ENCODE measurements at places on chromosomes 7 and 10. TPM values are rescaled to one million over a fixed set of nuclear protein-coding genes. Genes with fewer than 3 reads are reported as not detected.
A peak's percentile ranks its signal among the peaks of the same experiment; 100 is the strongest.

Gene CELF2
- polyA plus RNA-seq, result 202 TPM

Gene SLC13A4
- polyA plus RNA-seq, result not detected

Gene PLXDC2
- polyA plus RNA-seq, result not detected

Gene FAM25A
- not detected for polyA plus RNA-seq

Gene IQUB
- not detected for polyA plus RNA-seq

Gene TAC1
- polyA plus RNA-seq, result not detected

Gene ASIC3
- polyA plus RNA-seq, result not detected

DNA sequence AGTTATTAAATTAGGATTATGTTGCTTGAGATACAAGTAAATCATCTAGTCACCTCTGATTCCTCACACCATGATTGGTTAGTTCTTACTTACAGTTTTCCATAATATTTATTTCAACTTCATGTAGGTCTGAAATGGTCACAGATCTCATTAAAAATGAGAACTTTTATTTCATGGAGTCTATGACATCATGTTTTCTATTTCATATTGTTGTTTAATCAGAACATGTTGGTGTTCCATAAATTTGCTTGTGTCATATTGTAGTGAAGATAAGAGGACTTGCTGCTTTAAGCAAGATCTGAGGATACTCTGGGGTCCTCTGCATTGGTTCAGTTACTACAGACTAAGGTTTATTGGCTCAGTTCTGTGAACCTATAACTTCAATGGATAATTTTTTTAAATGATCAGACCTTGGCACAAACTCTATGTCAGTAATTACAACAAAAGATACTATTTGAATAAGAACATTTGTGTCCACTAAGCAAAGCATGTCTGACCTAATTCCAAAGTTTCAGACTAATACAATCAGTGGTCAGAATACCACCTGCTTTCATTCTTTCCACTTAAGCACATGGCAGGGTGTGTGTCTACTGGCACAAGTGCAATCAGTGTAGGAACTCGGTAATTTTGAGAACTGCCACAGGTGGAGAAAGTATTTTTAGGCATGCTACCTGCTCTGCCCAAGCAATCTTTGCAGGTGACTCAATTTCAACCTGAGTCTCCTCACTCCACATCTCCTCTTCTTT lies 68.5 kb downstream of the CCDC71L start:
- H3K27ac ChIP-seq, result no peak overlapping the region
- H3K4me1 ChIP-seq, result no peaks in the 10 kb centered on the region
- no peaks in the 10 kb centered on the region for H3K36me3 ChIP-seq
- no peak for DNase-seq
- no peak overlapping the region for H3K4me3 ChIP-seq
- no peaks in the 10 kb centered on the region for H3K27me3 ChIP-seq

DNA sequence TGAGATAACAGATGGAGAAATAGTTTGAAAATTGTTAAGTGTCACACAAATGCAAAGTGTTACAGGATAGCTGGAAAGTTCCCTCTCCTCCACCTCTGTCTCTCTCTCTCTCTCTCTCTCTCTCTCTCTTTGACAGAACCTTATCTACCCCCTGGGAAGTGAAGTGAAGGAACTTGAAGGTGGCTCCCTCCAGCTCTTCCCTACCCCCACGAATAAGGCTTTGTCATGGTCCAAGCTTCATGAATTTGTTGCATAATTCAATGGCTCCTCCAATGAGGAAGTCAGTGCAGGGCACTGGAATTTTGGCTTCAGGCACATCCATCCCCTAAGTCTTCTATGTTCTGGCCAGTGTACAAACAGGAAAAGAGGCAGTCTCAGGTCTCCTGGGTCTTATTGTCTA lies 66.4 kb downstream of the CDHR3 start:
- peaks cover 29% of the 10 kb centered on the region for H3K4me1 ChIP-seq
- H3K27ac ChIP-seq, result no peak overlapping the region
- H3K27me3 ChIP-seq, result no peaks in the 10 kb centered on the region
- no peak overlapping the region for H3K4me3 ChIP-seq
- no peak for DNase-seq

GRCh38 chr7:39659356-39660013 lies 36.1 kb downstream of the RALA start:
- DNase-seq, result no peak
- H3K27ac ChIP-seq, result no peak overlapping the region
- H3K4me1 ChIP-seq, result no peaks in the 10 kb centered on the region
- H3K4me3 ChIP-seq, result no peak overlapping the region
- H3K27me3 ChIP-seq, result no peaks in the 10 kb centered on the region

DNA sequence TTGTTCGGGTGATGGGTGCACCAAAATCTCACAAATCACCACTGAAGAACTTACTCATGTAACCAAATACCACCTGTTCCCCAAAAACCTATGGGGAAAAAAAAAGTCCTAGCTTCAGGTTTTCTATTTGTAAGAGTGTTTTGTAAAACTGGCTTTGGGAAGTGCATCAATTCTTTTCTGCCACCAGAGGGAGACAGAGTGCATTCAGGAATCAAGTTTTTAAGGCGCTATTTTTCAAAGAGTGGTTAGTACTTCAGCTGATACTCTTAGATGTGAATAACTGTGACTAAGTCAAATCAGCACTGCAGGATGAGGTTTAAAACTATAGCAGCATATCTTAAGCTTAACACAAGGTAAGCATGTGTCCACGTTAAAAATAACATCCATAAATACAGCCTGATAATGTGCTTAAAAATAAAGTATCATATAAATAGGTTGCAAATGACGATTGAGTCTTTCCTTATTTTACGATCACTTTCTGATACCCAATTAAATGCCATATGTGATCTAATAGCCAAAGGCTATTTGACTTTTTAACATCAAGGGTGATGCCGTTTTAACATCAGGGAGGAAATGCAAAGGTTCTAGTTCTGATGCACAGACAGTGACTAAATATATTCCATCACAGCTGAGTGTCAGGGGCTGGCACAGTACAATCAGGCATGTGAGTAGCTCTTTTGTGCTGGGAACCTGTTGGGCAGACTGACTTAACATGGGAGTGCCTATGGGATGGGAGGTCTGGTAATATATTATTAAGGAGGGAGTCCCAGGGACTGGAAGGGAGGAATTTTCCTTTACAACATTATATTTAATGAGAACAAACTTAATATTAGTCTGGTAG lies 10.6 kb upstream of the LYZL2 start:
- no peak overlapping the region for H3K4me3 ChIP-seq
- DNase-seq, result peak; percentile 36
- H3K4me1 ChIP-seq, result no peaks in the 10 kb centered on the region
- H3K36me3 ChIP-seq, result no peaks in the 10 kb centered on the region
- no peak overlapping the region for H3K27ac ChIP-seq

DNA sequence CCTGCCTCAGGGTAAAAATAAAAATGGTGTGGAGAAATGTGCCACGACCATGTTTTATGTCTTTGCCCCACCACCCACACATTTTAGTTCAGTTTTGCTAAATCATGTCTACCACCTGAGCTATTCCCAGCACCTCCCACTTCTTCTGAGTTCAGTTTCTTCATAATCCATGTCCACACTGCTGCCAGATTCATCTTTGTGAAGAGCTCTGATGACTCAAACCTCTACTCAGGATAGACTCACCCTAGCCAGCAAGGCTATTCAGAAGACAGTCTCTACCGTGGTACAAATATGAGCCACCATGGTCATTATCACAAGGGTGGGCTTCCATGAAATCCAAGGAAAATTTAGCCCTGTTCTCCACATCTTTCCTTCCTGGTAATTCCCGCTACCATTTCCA lies 231.1 kb upstream of the PRKCQ start:
- DNase-seq, result no peak
- no peak overlapping the region for H3K27ac ChIP-seq
- no peaks in the 10 kb centered on the region for H3K36me3 ChIP-seq
- no peak overlapping the region for H3K4me3 ChIP-seq
- H3K4me1 ChIP-seq, result no peaks in the 10 kb centered on the region
- no peaks in the 10 kb centered on the region for H3K27me3 ChIP-seq

- no peaks in the 10 kb centered on the region for H3K4me1 ChIP-seq
- H3K36me3 ChIP-seq, result peaks cover 31% of the 10 kb centered on the region
- H3K4me3 ChIP-seq, result no peak overlapping the region
- H3K27me3 ChIP-seq, result no peaks in the 10 kb centered on the region
Observed at GRCh38 chr10:28091913-28092312, 93.0 kb upstream of the ODAD2 start.

- peak; percentile 68 for DNase-seq
- H3K27me3 ChIP-seq, result no peaks in the 10 kb centered on the region
- H3K36me3 ChIP-seq, result peaks cover 21% of the 10 kb centered on the region
- no peak overlapping the region for H3K4me3 ChIP-seq
- H3K27ac ChIP-seq, result no peak overlapping the region
Observed at GRCh38 chr7:38222481-38223096, 44.5 kb downstream of the STARD3NL start.

DNA sequence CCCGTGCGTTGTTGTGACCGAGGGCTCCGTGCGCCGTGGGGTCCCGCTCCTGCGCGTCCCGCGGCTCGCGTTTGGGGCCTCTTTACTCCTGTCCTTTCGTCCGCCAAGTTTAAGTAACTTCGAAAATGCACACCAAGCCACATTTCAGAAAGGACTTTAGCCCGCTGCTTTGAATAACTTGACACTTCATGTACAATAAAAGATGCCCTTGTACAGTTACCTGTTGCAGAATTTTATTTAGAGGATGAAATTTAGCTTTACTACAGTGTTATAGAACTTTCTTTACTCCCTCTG lies 459 bp downstream of the SUGCT start:
- no peaks in the 10 kb centered on the region for H3K27me3 ChIP-seq
- H3K27ac ChIP-seq, result peak overlapping the region; percentile 92
- DNase-seq, result no peak
- H3K4me1 ChIP-seq, result peaks cover 31% of the 10 kb centered on the region
- no peaks in the 10 kb centered on the region for H3K36me3 ChIP-seq
- peak overlapping the region; percentile 100 for H3K4me3 ChIP-seq

DNA sequence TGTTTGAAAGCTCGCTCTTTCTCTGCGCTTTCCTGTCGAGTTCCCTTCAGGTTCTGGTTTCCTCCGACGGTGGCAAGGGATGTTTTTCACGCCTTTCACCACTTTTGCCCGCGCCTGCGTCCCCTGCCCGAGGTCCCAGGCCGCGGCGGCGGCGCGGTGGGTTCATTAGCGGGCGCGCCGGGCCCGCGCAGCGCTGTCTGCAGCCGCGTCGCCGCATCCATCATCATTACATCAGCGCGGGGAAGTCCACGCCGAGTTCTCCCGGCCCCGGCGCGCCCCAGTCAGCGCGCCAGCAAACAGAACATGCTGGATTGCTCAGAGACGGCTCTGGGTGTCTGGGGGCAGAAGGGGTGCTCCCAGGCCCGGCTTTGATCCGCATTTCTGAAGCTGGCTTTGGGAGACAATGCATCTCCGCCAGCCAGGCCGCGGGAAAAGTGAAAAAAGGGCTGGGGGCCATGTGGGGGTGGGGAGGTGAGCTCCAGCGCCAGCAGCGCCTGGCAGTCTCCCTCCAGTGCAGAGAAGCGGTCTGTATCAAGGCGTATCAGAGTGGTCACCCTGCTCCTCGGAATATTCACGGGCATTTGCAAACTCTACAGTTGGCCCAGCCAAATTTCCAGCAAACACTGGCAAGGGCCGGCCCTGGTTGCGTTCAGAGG lies 8.9 kb downstream of the GLI3 start:
- H3K36me3 ChIP-seq, result no peaks in the 10 kb centered on the region
- H3K4me1 ChIP-seq, result no peaks in the 10 kb centered on the region
- no peak for DNase-seq

GRCh38 chr7:157566631-157567006 lies 229.8 kb downstream of the DNAJB6 start:
- no peak for DNase-seq
- H3K27ac ChIP-seq, result no peak overlapping the region
- no peaks in the 10 kb centered on the region for H3K27me3 ChIP-seq
- H3K36me3 ChIP-seq, result no peaks in the 10 kb centered on the region
- no peak overlapping the region for H3K4me3 ChIP-seq

DNA sequence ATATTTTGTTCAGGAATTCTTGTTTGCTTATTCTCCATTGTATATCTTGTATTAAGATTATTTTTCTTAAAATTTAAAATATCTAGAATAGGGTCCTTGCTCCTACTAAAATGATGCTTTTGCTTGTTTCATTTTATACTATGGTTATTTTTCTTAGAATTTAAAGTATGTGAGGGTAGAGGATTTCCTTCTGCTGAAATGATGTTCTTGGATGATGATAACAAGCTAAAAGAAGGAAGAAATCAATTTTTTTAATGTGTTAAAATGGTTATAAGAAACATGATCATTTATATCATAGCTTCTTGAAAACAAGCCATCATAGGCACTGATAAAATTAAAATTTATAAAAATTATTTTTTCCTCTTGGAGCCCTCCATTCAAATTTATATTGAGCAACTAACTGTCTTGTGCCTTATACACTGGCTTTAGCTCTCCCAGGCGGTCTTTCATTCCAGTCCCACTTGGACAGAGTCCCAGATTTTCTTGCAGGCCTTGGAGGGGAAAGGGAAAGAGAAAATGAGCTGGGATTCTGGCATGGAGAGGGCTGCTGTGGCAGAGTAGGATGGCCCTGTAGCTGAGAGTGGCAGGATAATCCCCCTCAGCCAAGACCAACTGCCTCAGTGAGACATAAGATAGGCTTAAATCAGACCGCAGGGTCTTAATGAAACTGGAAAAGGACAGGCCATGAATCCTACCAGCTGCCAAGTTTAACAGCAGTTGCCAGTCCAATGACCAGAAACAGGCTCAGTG lies 60.2 kb downstream of the DNAJB9 start:
- no peaks in the 10 kb centered on the region for H3K27me3 ChIP-seq
- H3K36me3 ChIP-seq, result no peaks in the 10 kb centered on the region
- H3K4me1 ChIP-seq, result no peaks in the 10 kb centered on the region
- no peak overlapping the region for H3K4me3 ChIP-seq
- DNase-seq, result no peak

- no peaks in the 10 kb centered on the region for H3K36me3 ChIP-seq
- no peak overlapping the region for H3K27ac ChIP-seq
- no peaks in the 10 kb centered on the region for H3K4me1 ChIP-seq
- H3K4me3 ChIP-seq, result no peak overlapping the region
- DNase-seq, result no peak
Observed at GRCh38 chr10:79018521-79019011, 50.2 kb upstream of the ZMIZ1 start.

GRCh38 chr7:155169498-155170065 lies 99.5 kb downstream of the HTR5A start:
- H3K36me3 ChIP-seq, result no peaks in the 10 kb centered on the region
- H3K4me1 ChIP-seq, result no peaks in the 10 kb centered on the region
- no peak overlapping the region for H3K4me3 ChIP-seq
- no peaks in the 10 kb centered on the region for H3K27me3 ChIP-seq

DNA sequence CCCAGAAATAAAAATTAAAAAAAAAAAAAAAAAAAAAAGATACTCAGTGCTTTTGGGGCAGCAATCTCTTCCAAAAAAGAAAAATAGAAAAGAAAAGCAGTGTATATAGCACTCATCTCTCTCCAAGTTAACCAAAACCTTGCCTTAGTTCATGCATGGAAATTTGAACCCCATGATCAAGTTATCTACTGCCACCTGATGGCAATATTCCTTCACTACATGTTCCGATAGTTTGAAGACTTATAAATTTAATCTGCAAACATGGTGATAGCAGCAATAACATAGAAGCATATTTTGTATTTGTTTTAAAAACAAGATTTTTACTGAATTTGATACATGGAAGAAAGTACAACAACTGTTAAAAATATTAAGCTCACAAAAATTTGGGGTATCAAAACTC lies 48.6 kb upstream of the SLIT1 start:
- H3K4me3 ChIP-seq, result no peak overlapping the region
- no peaks in the 10 kb centered on the region for H3K4me1 ChIP-seq
- H3K27ac ChIP-seq, result no peak overlapping the region
- no peaks in the 10 kb centered on the region for H3K36me3 ChIP-seq
- DNase-seq, result no peak

GRCh38 chr10:77713521-77714280 lies 76.1 kb upstream of the KCNMA1 start:
- H3K36me3 ChIP-seq, result no peaks in the 10 kb centered on the region
- no peak for DNase-seq
- no peak overlapping the region for H3K27ac ChIP-seq
- H3K27me3 ChIP-seq, result peaks cover 2% of the 10 kb centered on the region
- no peaks in the 10 kb centered on the region for H3K4me1 ChIP-seq
- no peak overlapping the region for H3K4me3 ChIP-seq

Measured in naive thymus-derived CD4-positive, alpha-beta T cell (primary cell).